ENCODE measurements at places on chromosomes 16 and 17.

- DNase-seq = no peak
Measured at GRCh38 chr16:87243478-87243877, 73.7 kb downstream of the C16orf95 start.

GRCh38 chr17:74825952-74826719 is 33.5 kb downstream of the GRIN2C start:
- DNase-seq = no peak

DNA sequence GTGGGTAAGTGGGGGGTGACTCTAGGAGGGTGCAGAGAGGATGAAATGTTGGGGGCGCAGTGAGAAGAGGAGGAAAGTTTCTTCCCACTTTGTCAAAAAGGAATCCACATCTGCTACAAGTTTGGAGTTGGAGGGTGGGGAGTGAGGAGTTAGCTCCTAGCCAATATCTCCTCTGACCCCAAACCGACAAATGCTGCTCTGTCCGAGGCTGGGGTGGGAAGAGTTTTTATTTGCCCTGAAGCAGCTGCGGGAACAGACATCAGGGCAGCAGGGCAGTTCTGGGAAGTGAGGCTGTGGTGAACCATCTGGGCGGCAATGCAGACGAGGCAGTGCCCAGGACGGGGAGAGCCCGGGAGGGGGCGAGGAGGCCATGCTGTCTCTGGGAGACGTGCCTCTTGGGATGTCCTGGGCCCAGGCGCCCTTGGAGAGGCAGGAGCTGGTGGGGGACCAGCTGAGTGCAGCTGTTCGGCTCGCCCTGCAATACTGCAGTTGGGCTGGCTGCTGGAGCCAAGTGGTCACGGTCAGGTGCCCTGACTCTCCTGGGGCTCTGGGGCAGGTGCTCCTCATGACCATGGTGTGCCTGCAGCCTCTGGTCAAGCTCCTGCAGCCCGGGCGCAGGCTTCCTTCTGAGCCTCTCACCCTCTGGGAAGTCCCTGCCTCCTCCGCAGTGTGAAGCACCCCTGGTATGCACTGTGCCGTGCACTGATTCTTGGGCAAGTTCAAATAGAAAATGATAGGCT is 6.4 kb upstream of the SOCS3 start:
- no peak for DNase-seq

- DNase-seq = no peak
Measured at GRCh38 chr17:75639771-75640555, 6.7 kb downstream of the SMIM5 start.

- DNase-seq = no peak
Measured at GRCh38 chr17:40443196-40443987, at the start of gene IGFBP4. Gene IGFBP4 (plus strand): TSS chr17:40443450. CDS start chr17:40443736, 286 bp downstream.

- no peak for DNase-seq
Measured at GRCh38 chr17:21358682-21359482, 17.3 kb upstream of the KCNJ12 start.

- peak; percentile 93 for DNase-seq
Measured at GRCh38 chr17:78879635-78880186, 23.3 kb downstream of the CEP295NL start.

DNA sequence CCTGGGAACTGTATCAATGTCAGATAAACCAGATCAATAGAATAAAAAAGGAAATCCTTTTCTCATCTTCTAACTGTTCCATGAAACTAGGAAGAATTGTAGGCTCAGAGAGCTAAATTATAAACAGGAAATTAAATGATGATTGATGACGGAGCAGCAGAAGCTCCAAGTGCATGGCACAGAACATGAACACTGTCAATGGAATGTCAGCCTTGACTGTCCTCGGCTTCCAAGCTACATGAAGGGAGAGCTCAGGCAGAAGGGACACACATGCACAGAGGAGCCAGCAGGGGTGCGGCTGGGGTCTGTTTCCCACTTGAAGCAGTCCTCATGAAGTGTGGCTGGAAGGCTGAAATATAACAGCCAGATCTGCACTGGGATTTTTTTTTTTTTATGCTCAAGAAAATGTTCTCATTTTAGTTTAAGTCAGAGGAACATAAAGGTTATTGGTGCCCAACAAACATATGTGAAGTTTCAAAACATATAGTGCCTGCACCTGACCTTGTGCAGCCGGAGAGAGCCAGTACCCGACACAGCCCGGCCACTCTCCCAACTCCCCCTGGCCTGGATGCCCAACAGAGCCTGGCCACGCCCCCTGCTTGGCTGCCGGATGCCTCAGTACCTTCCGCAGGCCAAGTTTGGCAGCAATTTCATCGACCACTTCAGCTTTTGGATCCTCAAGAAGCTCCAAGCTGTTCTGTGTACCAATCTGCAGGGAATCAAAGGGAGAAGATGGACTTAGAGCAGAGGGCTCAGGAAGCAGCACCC is 37.0 kb downstream of the NPLOC4 start:
- no peak for DNase-seq

GRCh38 chr17:83007504-83008185 is 71.8 kb upstream of the METRNL start:
- no peak for DNase-seq

GRCh38 chr17:43560461-43561427 is 14.6 kb upstream of the ETV4 start:
- no peak for DNase-seq

DNA sequence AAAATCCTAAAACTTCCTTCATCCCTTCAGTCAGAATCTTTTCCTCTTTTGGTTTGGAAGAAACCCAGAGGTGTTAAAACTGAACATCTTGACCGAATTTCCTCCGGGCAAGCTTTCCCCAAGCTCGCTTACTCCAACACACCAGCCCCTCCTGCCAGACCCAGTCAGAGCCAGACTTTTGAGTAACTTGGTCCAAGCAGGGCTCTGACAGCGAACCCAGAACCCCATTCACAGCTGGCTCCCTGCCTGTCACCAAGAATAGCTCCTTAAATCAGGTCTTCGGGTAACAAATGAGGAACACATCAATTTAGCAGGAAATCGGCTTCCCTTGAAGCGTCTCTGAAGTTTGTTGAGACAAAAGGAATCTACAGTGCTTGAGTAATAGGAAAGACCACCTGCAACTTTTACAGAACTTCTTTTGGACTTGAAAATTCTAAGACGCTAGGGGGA is 27.3 kb downstream of the GAS7 start:
- DNase-seq = no peak

- no peak for DNase-seq
Measured at GRCh38 chr17:2694381-2695242, 17.0 kb downstream of the CLUH start.

- DNase-seq = no peak
Measured at GRCh38 chr17:63387656-63388340, 58.3 kb downstream of the CYB561 start.

GRCh38 chr17:11548398-11548797 is 49.9 kb upstream of the DNAH9 start:
- DNase-seq = no peak

- no peak for DNase-seq
Measured at GRCh38 chr16:78762222-78762621, 662.8 kb downstream of the WWOX start.

DNA sequence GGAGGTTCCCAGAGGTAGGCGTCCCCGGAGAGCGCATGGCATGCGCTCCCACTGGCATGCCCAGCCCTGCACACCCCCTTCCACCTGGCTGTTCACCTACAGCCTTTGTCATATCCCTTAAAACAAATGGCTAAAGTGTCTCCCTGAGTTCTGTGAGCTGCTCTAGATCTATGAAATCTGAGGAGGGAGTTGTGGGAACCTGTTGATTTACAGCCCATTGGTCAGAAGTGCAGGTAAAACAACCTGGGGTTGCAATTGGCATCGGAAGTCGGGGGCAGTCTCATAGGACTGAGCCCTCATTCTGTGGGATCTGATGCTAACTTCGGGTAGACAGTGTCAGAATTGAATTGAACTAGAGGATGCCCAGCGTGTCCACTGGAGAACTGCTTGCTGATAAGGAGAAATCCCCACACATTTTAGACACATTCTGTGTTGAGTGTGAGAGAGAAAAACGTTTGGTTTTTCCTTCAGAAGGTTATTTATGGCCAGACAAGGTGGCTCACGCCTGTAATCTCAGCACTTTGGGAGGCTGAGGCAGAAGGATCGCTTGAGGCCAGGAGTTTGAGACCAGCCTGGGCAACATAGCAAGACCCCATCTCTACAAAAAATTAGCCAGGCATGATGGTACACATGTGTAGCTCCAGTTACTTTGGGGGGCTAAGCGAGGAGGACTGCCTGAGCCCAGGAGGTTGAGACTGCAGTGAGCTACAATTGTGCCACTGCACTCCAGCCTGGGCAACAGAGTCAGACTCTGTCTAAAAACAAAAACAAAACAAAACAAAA is 22.1 kb upstream of the GSG1L start:
- DNase-seq = no peak

GRCh38 chr17:82371333-82372248 is at the start of gene UTS2R:
Gene UTS2R (plus strand): TSS chr17:82371765. CDS start chr17:82374325, 2,560 bp downstream.
- no peak for DNase-seq

DNA sequence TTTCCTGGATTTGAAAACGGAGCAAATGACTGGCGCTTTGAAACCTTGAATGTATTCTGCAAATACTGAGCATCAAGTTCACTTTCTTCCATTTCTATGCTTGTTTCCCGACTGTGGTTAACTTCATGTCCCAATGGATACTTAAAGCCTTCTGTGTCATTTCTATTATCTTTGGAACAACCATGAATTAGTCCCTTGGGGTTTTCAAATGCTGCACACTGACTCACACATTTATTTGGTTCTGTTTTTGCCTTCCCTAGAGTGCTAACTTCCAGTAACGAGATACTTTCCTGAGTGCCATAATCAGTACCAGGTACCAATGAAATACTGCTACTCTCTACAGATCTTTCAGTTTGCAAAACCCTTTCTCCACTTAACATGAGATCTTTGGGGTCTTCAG is 32.3 kb downstream of the BRCA1 start:
- DNase-seq = peak; percentile 60

- no peak for DNase-seq
Measured at GRCh38 chr17:21400816-21401593, 24.8 kb downstream of the KCNJ12 start.

- DNase-seq = peak; percentile 53
Measured at GRCh38 chr16:89507834-89508590, at the start of gene SPG7. Gene SPG7 (plus strand): TSS chr16:89508403. CDS start chr16:89508418, 15 bp downstream.

DNA sequence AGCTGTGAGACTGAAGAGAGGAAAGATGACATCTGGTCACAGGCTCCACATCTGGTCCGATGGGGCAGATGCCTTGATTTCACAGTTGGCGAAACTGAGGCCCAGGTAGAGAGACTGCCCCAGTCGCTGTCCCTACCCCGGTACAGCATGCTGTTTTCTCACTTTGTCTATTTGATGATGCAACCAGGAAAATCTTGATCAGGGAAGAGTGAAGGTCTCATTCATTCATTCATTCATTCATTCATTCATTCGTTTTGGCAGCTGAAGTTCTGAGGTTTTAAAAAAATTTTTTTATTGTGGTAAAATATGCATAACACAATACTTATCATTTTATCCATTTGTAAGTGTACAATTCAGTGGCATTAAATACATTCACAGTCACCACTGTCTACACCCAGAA is 19.7 kb downstream of the CMIP start:
- no peak for DNase-seq

GRCh38 chr17:20995164-20995872 is 47.5 kb downstream of the USP22 start:
- no peak for DNase-seq

DNA sequence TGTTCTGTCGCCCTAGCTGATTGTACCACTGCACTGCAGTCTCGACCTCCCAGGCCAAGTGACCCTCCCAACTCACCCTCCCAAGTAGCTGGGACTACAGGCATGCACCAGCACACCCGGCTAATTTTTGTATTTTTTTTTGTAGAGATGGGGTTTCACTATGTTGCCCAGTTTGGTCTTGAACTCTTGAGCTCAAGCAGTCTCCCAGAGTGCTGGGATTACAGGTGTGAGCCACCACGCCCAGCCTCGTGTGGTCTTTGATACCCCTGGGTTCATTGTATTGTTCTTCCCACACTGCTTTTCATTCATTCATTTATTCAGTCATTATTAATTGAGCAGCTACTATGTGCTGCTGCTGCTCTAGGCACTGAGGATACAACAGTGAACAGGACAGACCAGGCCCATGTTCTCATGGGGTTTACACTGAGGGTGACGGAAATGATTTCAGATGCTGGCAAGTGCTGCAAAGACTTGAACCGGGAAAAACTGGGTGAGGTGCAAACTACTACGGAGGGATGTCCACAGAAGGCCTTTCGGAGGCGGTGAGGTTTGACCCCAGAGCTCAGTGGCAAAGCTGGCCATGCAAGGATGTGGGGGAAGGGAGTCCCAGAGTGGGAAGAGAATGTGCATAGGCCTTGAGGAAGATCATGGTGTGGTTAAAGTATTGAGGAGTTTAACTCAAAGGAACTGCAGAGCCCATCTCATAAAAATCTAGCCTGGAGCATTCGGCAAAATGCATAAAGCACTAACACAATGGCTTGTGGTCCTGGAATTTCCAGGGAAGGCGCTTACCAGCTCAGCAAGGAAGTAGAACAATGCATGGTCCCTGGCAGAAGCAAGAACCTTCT is 10.9 kb downstream of the ABCC1 start:
- no peak for DNase-seq

DNA sequence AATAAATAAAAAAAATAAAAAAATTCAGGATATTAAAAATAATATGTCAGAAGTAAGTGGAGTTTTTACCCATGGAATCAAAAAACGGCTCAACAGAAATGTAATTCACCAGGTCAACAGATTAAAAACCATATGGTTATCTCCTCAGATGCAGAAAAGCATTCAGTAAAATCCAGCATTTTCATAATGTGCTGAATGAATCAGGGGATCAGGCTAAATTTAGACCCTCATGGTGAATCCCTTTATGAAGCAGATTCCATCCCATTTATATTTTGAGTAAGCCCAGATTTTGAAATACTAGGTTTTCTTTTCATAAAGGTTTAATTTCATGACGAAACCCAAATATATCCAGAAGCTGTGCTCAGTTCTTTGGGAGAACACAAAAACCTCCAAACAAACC is 84.4 kb downstream of the OR1D5 start:
- DNase-seq = no peak

DNA sequence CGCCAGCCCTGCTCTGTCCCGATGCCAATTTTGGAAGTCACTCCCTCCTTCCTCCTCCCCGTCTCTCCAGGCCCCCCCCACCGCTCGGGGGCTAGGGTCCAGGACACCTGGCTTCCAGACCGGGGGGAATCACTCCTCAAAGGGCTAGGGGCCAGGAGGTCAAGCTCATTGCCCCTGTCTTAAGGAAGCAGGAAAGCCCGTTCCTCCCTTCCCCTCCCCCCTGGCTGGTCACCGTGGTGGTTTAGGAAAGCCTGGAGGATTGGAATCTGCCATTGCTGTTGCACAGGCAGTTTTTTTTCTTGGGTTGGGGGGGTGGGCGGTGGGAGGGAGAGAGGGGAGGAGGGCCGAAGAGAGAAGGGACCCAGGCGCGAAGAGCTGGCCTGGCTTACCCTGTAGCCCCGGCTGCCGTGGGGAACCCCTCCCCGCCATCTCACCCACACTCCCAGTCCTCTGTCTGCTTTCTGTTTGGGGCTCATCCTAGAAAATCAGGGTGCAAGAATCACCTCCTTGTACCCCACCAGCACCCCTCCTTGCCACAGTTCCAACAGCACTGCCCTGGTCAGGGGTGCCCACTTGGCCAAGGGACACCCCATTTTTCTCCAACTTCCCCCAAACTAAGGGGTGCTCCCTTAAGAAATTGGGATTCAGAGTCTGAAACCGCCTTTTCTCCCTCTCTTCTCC is 2.9 kb upstream of the BCL6B start:
- no peak for DNase-seq

GRCh38 chr17:46212634-46213435 is 19.6 kb upstream of the KANSL1 start:
- DNase-seq = peak; percentile 32

- DNase-seq = no peak
Measured at GRCh38 chr17:20087538-20088250, 78.5 kb downstream of the SPECC1 start.

- no peak for DNase-seq
Measured at GRCh38 chr17:2068031-2068518, 13.2 kb downstream of the HIC1 start.

- DNase-seq = no peak
Measured at GRCh38 chr17:48247038-48247437, 139.5 kb downstream of the SNX11 start.
